ENCODE measurements at places on chromosomes 7 and 10.

- DNase-seq = no peak
Measured at GRCh38 chr10:126087796-126088505, 191.6 kb downstream of the FANK1 start.

DNA sequence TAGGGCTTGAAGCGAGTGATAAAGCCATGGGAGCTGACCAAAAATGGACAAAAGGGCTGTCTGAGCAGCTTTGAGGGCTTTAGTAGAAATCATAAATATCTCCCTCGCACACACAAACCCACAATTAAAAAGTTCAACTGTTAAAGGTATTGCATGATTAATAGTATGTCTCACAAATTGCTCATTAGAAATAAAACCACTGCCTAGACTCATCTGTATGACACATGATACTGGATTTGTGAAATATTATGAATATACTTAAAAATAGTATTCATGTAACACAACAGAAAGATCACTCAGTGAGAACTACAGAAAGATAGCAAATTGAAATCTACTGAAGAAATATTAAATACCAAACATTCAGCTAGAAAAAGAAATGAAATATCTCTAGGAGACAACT lies 11.9 kb upstream of the PTPN12 start:
- DNase-seq = peak; percentile 88

DNA sequence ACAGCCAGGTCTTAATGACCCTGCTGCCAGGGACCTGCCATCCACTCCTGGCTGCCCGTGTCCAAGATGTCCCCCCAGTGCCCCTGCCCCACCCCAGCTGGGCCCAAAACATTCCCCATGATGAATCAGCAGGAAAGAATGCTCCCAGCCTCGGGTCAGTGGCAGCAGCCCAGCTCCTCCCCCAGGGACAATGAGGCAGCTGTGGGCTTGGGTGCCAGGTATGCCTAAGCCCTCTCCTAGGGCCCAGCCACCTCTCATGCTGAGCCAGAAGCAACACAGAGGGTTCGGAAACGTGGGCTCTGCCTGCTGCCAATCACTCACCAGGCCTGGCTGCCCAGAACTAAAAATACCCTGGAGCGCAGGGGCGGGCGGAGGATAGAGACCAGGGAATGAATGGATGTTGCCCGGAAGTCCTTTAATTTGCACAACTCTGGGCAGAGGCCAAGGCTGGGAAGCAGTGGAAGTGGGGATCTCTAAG lies 1.5 kb upstream of the LOXL4 start:
- DNase-seq = peak; percentile 59

DNA sequence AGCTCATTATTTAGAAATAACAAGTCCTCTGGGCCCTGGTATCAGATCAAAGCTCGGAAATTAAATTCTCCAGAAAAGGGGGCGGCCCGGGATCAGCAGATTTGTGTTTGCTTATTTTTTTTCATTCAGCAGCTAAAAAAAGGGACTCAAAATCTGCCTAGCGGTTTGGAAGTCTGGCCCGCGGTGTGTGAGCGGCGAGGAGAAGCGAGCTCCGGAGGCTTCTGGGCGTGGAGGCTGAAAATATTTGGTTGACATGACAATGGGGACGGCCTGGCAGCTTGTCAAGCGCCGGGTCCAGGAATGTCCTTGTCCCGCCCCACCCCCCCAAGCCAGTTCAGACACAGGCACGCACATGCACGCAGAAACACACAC lies 43.4 kb downstream of the FOXL3 start:
- no peak for DNase-seq

DNA sequence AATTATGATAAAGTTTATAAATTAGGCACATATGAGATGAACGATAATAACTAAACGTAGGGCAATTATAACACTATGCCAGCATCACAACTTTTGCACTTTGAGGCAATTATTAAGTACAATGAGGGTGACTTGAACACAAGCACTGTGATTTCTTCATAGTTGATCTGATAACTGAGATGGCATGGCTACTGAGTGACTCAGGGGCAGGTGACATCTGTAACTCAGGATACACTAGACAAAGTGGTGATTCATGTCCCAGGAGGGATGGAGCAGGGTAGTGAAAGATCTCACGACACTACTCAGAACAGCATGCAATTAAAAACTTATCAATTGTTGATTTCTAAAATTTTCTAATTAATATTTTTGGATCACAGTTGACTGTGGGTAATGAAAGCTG lies 98.3 kb upstream of the ARHGAP21 start:
- peak; percentile 88 for DNase-seq

- peak; percentile 3 for DNase-seq
Measured at GRCh38 chr7:118327174-118327573, 102.7 kb downstream of the ANKRD7 start.

- no peak for DNase-seq
Measured at GRCh38 chr10:7511612-7512011, 100.8 kb upstream of the SFMBT2 start.

- DNase-seq = no peak
Measured at GRCh38 chr7:18174996-18175395, 147.3 kb upstream of the PRPS1L1 start.

GRCh38 chr10:77248104-77248790 lies 389.4 kb downstream of the KCNMA1 start:
- no peak for DNase-seq

DNA sequence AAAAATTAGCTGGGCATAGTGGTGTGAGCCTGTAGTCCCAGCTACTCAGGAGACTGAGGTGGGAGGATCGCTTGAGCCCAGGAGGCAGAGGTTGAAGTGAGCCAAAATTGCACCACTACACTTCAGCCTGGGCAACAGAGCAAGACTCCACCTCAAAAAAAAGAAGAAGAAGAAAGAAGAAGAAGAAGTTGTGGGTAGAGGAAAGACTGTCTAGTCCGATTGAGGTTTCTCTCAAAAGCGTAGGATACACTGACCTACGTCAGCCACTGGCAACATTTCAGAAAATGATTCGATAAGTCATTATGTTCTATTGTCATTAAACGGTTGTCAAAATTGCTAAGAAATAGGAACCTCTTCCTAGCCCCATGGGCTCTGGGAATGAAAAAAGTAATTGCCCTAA lies 22.3 kb upstream of the RHBDD2 start:
- DNase-seq = no peak

- DNase-seq = no peak
Measured at GRCh38 chr7:138186951-138187351, 110.7 kb downstream of the AKR1D1 start.

DNA sequence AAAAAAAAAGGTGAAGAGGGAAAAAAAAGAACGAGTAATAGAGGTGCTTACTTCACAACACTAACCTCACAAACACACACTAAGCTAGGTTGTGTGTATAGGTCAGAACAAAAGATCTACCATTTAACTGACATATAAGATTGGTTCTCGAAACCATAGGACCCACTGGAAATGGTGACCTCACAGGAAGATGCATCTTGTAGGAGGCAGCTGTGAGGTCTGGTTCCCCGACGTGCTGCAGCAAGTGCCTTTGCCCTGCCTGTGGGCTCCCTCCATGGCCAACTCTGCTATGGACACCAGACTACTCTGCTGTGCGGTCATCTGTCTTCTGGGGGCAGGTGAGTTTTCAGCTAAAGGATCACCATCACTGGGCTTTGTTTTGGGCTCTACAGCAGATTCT lies 133.8 kb upstream of the PRSS1 start:
- no peak for DNase-seq

DNA sequence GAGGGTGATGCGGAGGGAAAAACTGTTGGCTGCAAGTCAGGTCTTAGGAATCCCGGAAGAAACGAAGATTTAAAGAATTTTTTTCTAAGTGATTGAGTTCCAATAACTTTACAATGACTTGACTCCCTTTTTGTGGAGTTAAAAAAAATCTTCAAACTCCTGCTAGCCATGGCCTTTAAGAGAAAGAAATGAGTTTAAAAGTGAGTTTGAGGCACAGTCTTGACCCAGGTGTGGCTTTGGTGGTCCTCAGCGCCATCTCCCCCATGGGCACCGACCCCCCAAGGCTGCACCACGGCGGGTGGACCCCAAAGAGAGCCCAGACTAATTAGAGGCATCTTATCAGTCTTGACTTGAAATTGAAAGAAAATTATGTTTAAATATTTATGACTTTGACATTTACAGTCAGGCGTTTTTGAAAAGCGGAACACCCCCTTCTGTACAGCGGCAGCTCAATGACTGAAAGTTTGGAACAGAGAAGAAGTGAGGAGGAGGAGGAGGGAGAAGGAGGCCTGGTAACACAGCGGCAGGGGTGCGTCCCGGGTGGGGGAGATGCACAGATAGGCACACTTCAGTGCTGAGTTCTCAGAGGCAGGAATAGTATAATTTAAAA lies 349.6 kb downstream of the DNAJB6 start:
- DNase-seq = no peak

GRCh38 chr7:37675749-37676148 lies 7.8 kb upstream of the GPR141 start:
- DNase-seq = no peak

- DNase-seq = no peak
Measured at GRCh38 chr10:17865351-17865750, 56.2 kb downstream of the MRC1 start.

GRCh38 chr7:32164341-32164996 lies 94.3 kb upstream of the PDE1C start:
- DNase-seq = peak; percentile 72

GRCh38 chr10:36195364-36195763 lies 553.3 kb upstream of the FZD8 start:
- DNase-seq = no peak

- no peak for DNase-seq
Measured at GRCh38 chr7:69517985-69518704, 80.1 kb upstream of the AUTS2 start.

GRCh38 chr10:28897617-28898464 lies 220.5 kb downstream of the BAMBI start:
- no peak for DNase-seq

DNA sequence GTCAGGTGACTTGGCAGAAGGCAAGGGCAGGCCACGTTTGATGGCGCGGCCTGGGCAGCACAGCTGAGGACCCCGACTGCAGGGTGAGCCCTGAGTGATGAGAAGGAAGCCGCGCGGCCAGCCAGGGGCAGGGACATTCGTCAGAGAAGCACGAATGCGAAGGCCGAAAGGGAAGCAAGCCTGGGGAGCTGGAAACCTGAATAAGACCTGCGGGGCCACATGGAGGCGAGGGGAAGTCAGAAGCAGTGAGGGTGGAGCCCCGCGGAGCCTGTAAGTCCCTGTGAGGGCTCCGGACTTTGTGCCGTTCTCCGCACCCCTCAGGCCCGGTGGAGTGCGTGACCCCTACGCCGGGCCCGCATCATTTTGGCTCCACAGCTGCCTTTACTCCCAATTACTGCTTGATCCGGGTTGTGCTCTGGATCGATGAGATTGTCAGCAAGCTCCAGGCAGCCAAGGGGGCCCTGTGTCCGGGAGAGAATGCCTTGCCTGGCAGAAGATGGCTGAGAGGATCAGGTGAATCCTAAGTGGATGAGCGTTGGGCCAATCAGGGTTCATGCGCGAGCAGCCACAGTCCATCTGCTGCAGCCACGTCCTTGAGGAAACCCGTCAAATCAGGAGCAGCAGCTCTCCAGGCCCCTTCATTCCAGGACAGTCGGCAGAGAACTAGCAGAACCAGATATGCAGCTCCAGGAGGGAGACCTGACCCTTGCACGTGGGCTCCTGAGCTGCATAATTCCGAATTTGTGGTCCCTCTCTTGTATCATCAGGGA lies 293.3 kb upstream of the SHH start:
- no peak for DNase-seq

GRCh38 chr10:17145239-17145638 lies 15.6 kb upstream of the CUBN start:
- DNase-seq = no peak

DNA sequence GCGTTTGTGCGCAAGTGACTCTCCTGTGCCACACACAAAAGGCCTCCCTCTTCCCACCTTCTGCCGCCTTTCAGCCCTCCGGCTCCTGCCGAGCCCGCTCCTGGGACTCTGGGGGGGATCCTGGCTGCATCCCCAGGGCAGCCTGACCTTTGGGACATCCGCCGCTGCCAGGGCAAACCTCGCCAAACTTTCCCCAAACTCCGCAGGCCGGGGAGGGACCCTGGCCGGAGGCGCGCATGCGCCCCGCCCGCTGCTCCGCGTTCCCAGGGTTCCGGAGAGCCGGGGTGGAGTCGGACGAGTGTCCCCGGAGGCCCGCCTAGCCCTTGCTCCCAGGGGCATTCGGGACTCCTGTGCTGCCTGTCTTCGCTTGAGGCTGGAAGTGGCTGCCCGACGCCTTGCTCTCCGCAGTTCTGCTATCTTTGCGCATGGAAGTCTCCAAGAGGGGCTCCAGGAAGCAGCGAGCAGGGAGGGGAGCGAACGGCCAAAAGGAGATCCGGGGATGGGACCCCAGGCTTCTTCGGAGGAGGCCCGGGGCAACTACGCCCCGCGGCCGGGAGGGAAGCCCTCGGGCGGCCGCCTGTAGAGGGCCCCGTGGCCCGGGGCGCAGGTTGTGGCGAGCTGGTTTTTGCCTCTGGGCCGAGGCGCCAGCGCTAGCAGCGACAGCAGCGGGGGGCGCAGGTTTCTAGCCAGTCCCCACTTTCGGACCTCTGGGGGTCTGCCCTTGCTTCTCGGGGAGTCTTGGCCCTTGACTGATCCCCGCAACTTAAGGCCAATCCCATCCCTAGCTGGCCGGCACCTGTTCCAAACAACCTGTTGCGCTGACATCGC lies 7.0 kb downstream of the PTF1A start:
- DNase-seq = no peak

- no peak for DNase-seq
Measured at GRCh38 chr7:12703881-12704280, 16.4 kb downstream of the ARL4A start.

- peak; percentile 29 for DNase-seq
Measured at GRCh38 chr7:9407816-9408215, 974.4 kb downstream of the NXPH1 start.

DNA sequence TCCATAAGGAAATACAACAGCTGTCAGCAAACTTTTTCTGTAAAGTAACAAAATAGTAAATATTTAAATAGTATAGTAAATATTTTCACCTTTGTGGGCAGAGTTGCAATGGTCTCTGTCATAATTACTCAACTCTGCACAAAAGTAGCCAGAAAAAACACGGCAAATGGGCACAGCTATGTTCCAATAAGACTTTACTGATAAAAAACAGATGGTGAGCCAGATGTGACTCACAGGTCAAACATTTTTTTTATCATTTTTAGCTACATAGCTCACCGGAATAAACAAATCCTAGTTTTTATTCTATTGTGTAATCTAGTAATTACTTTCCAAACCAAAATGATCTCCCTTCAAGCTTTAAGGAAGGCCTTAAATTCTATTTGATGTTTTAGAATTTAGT lies 55.3 kb downstream of the NCAPG2 start:
- peak; percentile 91 for DNase-seq

DNA sequence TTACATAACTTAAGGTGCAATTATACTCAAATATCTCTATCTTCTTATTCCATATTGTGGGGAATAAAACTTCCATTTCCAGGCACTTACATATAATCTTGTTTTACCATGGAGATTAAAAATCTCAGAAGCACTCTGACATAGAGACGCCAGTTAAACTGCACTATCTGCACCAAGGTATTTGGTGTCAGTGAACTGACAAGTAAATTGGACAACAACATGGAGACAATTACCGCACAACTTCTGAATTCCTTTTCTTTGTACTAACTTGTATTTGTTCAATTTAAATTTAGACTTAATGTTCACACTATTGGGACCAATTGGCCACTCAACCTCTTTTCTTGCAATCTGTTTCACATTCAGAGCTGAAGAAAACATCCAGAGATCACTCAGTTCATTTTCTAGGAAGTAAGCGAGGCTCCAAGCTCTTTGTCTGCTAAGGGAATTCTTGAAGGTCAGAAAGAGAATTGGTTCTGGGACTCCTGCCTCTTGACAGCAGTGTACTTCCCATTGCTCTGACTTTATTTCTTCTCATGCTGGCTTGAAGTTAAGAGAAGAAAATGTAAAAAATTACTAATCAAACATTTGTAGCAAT lies 184.7 kb downstream of the CHCHD3 start:
- no peak for DNase-seq

- no peak for DNase-seq
Measured at GRCh38 chr10:52900593-52900992, 128.0 kb upstream of the MBL2 start.
